Stimulated activated CD4-positive, alpha-beta T cell treated with anti-CD3 and anti-CD28 coated beads, Interleukin-1b, Interleukin-23, amount 100 ng/mL, for 1 hour (primary cell): ENCODE measurements at places on chromosomes 11 and 22.

- no peak for DNase-seq
Measured at GRCh38 chr11:110141812-110142211, 48.6 kb downstream of the ZC3H12C start.

DNA sequence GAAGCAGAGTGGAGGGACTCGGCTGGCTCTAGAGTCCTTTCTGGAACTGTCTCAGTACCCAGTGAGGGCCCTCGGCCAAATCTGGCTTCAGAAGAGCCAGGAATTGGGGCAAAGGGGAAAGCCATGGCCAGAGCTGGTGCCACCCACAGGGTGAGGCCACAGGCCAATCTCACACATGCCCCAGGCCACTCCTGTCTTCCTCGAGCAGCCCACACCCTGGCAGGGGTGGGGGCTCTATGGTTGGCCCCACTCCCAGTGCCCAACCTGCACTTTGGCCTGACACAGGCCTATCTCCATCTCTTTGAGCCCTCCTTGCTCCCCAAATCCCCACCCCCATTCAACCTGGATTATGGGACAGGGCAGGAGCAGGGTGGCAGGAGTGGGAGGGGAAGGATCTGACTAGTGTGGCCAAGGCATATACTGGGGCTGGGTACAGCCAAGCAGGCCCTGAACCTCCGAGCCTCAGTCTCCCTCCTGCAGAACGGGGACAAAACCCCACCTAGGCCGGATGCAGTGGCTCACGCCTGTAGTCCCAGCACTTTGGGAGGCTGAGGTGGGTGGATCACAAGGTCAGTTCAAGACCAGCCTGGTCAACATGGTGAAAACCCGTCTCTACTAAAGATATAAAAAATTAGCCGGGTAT, 6.9 kb downstream of the TST start:
- DNase-seq = no peak

DNA sequence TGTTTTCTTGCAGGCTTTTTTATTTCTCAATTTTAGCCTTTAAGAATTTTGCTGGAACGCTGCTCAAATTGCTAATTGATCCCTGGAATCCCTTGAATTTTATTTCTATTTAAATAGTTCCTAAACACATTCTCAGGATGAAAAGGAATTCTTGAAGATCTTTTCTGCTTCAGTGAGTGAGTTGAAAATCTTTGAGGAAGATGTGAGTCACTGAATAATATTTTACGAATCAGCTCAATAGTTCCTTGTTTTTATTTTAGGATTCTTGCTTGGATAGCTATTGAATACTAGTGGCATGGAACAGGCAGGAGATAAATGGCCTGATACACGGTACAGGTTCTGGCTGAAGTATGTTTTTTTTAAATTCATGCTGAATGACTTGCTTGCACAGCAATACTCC, 194.6 kb upstream of the CCDC90B start:
- no peak for DNase-seq

GRCh38 chr11:128594226-128594625, 6.9 kb upstream of the ETS1 start:
- DNase-seq = no peak

DNA sequence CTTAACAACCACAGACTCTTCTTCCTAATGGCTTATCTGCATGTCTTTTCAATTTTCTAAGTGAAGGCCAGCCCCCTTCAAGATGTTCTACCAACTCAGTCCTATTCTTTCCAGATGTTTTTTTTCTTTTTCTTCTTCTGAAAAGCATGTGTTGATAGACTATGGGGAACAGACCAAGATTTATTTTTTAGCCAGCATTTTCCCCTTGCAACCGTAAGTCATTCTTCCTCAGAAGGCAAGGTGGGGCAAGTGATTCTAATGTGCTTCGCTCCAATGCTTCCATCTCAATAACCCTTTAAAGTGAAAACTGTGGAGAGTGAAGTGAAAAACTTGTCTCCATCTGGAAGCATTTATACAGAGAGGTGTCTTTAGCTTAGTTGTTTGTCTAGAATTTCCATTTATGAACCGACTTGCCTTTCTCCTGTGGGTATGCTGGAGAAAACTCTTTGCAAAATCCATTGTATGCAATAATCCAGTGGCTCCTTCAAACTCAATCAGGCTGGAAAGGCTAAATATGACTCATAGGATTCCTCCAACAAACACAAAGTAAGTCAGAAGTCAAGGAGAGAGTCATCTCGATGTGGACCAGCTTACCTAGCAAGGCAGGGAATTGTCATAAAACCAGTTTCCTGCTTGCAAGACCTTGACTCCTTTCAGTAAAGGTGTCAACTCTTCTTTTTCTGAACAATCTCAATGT, 83.7 kb downstream of the MAML2 start:
- no peak for DNase-seq

DNA sequence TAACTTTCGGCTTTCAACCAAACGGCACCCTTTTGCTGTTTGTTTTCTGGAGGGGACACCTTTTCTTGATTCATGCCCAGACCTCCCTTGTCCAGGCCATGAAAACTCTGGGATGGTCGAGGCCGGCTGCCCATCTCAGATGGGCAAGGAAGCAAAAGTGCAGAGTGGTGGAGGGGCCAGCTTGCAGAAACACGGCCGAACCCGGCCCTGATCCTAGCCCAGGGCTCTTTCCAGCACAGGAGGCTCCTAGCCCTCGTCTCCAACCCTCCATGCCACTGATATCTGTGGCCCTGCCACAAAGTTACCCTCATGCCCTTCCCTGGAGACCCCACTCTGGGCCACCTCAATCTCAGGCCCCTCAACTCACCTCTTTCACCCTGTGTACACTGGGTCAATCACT, 18.9 kb upstream of the SLC22A12 start:
- no peak for DNase-seq

DNA sequence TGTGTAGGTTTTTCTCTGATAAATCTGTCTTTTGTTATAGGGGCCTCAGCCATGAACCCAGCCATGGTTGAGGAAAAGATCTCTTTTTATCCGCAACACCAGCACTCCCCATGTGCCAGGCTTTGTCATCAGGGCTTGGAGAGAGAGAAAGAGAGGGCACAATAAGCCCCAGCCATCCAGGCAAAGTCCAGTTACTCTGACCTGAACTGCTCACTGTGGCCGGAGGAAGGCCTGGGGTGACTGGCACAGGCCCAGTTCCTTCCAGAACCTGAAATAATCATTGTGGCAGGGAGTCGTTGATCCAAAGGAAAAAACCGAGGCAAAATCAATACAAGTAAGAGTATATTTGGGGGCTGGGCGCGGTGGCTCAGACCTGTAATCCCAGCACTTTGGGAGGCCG, 3.9 kb upstream of the ARHGAP8 start:
- DNase-seq = no peak

GRCh38 chr11:70525006-70525405, 126.7 kb downstream of the CTTN start:
- no peak for DNase-seq

GRCh38 chr11:117315285-117316196, 515 bp downstream of the BACE1 start:
- no peak for DNase-seq

DNA sequence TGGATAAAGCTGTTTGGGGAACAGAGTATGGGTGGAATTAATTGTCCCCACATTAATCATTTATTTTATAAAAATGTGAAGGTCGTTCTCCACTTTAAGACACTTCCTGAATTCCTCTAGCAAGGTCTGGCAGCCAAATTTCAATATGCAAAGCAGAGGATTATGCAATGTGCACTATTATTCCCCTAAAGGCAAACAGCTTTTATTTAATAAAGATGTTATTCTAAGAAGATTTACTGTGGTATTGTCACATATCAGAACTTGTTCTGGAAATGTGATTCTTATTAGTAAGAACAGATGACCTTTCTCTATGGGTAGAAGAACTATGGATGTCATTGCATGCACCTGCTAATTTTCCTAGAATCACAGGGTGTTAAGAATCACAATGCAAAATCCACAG, 1128.8 kb upstream of the CCDC90B start:
- no peak for DNase-seq
